ENCODE measurements at places on chromosomes 7 and 10.
A peak's percentile ranks its signal among the peaks of the same experiment; 100 is the strongest.

DNA sequence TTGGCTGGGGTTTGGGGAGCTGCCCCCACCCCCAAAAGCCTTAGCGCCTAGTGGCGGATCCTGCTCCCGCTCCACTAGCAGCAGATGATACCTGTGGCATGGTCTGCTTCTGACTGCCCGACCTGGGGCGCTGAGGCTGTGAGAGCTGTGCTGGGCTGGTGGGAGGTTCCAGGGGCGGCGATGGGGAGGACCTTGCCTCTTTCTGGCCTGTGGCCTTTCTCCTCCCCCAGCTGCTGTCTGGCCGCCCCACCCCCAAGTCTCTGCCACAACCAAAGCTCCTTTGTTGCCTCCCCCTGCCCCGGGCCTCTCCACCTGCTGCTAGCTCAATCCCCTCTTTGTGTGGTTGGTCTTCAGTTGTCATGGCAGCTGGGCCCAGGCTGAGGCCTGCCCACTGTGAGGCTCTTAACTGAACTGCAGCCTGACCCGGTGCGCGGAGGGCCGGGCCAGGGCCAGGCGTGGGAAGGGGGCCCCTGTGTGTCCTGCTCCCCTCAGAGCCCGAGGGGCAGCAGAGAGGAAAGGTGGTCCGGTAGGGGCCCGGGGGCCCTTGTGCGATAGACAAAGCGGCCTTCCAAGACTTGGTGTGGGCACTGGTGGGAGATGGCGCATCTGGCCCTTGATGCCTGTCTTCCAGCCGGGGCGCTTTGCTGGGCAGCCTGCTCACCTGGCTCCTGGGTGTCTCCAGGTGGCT is 4.7 kb downstream of the ZNF775 start:
- DNase-seq = no peak

DNA sequence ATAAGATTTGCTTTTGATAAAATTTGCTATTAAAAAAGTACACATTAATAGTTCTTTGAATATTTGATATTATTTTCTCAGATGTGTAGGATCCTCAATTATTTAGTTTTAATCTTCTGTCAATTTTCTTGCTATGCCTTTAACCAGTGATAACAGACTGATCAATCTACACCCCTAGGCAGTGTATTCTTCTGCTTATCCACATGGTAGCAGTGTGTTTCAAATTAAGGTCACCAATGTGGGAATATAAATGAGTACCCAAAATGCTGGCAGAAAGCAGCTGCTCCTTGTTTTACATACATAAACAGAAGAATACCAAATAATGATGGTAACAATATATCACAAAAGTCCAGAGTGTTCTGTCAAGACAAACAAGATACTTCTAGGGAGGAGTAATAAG is 87.0 kb downstream of the SKAP2 start:
- DNase-seq = no peak

GRCh38 chr10:34889004-34889869 is 74.1 kb upstream of the PARD3 start:
- no peak for DNase-seq

- peak; percentile 83 for DNase-seq
Measured at GRCh38 chr10:67788028-67788886, 49.7 kb downstream of the DNAJC12 start.

GRCh38 chr10:116833986-116834985 is 15.0 kb upstream of the ENO4 start:
- DNase-seq = no peak

DNA sequence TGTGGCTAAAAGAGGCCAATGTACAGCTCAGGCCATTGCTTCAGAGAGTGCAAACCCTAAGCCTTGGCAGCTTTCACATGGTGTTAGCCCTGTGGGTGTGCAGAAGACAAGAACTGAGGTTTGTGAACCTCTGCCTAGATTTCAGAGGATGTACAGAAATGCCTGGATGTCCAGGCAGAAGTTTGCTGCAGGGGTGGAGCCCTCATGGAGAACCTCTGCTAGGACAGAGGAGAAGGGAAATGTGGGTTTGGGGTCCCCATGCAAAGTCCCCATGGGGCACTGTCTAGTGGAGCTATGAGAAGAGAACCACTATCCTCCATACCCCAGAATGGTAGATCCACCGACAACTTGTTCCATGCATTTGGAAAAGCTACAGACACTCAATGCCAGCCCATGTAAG is 12.4 kb downstream of the SORCS1 start:
- no peak for DNase-seq

DNA sequence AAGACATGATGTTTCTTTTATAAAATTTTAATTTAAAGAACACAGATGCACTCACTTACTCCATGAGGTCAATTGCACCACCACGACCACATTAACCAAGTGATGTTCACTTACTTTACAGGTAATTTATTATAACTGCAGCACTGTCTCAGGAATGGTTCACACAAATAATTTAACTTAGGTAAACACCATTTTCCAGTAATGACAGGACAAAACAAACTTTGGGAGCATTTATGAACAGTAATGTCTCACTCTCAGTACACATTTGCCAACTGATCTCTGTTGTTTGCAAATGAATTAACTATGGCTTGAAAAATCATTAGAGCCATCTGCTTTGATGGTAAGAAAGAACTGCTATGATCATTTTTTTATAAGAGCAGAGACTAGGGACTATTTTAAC is 150.4 kb downstream of the ETV1 start:
- DNase-seq = no peak

- no peak for DNase-seq
Measured at GRCh38 chr7:36244429-36244828, 91.4 kb downstream of the EEPD1 start.

GRCh38 chr10:133258818-133259601 is 17.7 kb downstream of the ADAM8 start:
- DNase-seq = peak; percentile 88

GRCh38 chr10:71371750-71372166 is 25.0 kb upstream of the CDH23 start:
- DNase-seq = no peak

DNA sequence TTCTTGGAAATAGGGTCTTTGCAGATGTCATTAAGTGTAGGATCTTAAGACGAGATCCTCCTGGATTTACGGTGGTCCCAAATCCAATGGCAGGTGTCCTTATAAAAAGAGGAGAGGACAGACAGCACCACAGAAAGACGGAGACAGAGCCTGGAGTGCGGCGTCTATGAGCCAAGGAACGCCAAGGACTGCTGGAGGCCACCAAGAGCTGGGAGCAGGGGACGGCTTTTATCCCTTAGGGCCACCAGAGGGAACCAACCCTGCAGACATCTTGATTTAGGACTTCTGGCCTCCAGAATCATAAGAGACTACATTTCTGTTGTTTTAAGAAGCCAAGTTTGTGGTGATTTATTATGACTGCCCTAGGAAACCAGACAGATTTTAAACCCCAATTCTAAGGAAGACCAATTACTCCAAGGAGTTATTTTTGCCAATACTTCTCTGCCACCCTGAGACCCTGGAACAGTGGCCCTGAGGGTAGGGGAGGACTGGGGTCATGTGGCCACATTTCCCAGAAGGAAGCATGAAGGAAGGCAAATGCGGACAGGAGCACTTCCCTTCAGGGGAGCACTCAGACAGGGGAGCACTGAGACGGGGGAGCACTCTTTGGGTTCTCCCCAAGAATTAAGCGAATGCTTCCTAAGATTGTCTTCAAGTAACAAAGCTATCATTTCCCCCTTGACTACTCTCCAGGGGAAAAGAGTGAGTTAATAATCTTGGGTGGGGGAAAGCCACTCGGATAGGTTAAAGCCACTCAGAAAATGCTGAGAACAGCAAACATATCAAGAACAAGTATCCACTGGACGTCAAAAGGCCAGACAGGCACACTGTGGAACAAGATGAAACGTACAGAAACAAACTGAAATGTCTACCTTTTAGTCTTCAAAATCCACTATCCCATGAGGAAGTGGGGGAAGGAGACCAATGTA is 67.5 kb downstream of the CHST15 start:
- DNase-seq = no peak

DNA sequence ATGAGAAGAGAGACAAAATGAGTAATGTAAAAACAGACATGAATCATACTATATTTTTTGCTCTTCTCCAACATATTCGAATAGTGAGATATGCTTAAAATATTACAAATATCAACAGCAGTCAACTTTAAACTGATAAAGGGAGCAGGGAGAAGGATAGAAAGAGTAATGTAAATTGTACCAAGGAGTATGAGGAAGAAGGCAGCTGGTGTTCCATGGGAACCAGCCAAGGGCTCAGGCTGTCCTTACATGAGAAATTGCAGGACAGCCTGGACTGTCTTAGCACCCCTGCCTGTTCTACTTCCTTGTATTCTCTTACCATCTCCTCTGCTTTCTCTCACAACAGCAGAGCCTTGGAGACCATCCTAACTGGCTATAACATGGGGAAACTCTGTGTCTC is 128.7 kb downstream of the TSPAN12 start:
- no peak for DNase-seq

DNA sequence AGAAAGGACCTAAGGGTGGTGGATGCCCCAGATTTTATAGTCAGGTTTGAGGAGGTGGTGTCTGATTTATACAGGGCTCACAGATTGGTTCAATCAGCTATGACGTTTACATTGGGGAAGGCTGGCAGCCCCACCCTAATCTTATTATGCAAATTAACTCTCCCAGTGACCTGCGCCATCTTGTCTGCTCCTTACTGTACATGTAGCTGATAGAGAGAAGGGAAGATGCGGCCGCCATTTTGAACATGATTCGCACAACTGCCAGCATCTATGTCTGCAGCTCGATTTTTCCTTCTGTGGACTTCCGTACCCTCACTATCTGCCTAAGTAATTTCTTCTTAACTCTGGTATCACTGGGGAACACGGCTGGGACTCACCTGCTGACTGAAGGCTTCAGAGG is 619.0 kb upstream of the DPP6 start:
- no peak for DNase-seq

DNA sequence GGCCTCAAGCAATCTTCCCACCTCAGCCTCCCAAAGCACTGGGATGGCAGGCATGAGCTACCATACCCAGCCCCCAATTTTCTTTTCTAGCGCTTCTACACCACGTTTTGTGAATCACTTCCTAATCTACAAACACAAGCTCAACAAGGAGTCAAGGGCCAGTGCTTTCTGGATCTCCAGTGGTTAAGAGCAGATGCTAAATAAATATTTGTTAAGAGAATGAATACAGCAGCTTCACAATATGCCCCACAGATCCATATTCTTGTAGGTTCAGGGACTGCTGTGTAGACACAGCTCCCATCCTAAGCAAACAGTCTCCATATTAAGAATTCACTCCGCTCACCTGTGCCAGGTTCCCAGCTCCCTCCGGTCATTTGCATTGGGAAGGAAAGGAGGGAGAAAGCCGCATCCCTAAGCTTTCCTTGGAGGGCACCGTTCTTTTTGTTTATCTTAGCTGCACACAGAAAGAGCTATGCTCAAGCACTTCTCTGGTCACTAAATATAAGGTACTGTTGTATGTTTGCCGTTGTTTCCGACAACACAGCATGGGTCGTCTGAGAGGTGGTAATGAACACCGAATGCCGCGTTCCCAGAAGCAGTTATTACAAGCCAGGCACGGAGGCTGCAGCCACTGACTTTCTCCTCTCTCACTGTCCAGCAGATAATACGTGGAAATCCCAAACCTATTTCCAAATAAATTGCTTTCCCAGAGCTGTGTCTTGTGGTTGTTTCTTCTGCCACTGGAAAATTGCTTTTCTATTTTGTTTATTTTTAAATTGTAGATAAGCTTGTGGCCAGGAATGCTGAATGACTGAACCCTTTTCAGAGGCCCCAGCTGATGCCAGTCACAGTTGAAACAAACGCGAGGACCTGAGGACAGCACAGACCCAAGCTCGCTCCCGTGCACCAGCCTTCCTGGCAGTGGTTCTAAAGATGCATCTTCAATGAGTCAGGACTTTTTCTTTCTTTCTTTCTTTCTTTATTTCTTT is 217.1 kb downstream of the PRPF18 start:
- DNase-seq = no peak

DNA sequence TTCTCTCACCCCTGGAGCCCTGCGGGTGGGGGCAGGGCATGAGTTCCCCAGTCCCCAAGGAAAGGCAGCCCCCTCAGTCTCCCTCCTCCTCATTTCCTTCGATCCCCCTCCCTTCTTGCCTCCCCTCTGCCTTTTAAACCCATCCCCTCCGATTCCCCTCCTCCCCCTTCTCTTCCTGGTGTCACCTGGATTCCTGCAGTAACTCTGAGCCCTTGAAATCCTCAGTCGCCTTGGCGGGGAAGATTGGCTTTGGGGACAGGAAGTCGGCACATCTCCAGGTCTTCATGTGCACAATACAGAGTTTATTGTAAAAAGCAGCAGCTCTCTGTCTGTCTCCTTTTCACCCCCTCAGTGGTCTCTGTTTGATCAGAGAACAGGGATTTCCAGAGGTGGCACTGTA is 1.3 kb upstream of the MUC12 start:
- DNase-seq = no peak

GRCh38 chr10:80131499-80131901 is 1.0 kb upstream of the PLAC9 start:
- DNase-seq = no peak

DNA sequence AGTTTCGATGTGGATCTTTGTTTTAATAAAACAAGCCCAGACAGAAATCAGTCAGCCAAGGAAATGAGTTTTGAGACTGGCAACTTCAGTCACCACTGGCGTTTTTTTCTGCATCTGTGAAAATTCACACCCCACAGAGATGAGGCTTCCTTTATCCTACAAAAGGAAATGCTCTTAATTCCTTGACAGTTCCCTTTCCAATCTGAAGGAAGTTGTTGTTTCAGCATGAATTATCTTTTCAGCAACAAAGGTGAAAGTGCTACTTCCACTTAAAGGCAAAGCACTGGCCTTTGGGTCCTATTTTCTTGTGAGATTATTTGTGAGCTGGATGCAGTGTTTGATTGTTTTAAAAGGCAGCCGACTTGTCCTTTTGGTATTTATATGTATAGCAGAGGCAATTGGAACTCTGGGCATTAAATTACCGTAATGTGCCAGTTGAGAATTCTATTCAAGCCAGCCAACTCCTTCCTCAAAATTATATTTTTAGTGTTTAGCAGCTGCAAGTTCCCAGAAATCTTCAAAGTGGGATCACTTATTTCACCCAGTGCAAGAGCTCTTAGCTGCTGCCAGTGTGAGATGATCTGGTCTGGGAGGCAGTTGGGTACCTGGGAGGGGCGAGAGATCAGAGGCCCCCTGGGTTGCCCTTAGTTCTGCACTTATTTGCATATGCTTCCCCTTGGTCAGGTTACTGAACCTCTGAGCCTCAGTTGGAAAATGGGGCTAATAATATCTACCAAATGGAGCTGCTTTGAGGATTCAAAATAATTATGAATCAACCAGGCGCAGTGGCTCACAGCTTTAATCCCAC is 427.1 kb downstream of the GALNT17 start:
- no peak for DNase-seq

DNA sequence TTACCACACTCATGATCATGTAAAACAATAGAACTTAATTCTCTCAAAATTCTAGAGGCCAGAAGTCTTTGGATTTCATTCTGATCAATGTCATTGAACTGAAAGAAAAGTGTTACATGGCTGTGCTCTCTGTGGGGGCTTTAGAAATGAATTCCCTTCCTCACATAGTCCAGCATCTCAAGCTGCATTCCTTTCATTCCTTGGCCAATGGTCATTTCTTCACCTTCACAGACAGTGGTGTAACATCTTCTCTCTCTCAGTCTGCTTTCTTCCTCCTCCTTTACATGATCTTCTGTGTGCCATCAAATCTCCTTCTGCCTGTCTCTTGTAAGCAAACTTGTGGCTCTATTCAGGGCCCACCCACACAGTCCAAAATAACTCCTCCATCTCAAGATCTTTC is 735.3 kb downstream of the SUGCT start:
- no peak for DNase-seq

- DNase-seq = no peak
Measured at GRCh38 chr10:52870562-52870961, 98.0 kb upstream of the MBL2 start.
